ENCODE measurements at places on chromosomes 12 and 14.

DNA sequence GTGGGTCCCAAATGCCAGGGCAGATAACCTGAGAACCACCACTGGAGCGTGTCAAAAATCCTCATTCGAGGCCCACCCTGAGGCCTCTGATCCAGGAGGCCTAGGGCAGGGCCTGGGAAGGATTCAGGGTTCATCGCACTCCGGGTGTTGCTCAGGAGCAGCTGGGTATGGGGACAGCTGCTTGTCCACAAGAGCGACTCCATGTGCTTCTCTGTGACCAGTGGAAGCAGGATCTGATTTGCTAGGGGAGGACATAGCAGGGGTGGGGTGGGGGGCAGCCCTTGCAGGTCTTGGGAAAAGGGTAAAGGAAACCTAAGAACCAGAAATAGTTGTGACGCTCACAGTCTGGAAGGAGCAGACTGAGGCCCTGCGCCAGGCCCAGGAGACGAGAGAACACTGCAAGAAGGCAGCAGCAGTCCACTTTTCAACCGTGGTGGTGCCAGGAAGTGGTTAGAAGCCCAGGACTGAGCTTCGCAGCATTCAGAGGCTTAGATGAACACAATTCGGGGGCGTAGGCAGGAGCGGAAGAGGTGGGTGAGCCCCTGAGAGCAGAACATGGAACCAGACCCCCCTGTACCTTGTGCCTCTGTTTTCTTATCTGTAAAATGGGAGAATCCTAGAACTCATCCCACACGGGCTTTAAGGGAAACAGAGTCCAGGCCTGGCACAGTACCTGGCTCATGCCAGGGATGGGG lies 33.7 kb downstream of the ITPK1 start:
- DNase-seq: no peak

GRCh38 chr12:93376436-93377251 lies 1.1 kb upstream of the NUDT4 start:
- DNase-seq: peak; percentile 18

GRCh38 chr14:84707830-84708229 lies 822.1 kb upstream of the FLRT2 start:
- DNase-seq: no peak

DNA sequence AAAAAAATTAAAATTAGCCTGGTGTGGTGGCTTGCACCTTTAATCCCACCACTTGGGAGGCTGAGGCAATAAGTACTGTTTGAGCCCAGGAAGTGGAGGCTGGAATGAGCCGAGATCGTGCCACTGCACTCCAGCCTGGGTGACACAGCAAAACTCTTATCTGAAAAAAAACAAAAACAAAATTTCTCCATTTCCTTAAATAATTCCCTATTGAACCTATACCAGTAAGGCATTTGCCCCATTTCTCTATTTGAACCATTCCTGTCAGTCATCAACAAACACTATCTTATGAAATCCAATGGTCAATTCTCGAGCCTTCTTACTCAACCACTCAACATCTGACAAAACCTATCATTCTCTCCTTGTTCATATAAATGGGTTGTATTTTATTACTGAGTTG lies 14.7 kb downstream of the SLC2A14 start:
- DNase-seq: no peak

GRCh38 chr12:98748463-98748862 lies 103.4 kb downstream of the APAF1 start:
- no peak for DNase-seq

DNA sequence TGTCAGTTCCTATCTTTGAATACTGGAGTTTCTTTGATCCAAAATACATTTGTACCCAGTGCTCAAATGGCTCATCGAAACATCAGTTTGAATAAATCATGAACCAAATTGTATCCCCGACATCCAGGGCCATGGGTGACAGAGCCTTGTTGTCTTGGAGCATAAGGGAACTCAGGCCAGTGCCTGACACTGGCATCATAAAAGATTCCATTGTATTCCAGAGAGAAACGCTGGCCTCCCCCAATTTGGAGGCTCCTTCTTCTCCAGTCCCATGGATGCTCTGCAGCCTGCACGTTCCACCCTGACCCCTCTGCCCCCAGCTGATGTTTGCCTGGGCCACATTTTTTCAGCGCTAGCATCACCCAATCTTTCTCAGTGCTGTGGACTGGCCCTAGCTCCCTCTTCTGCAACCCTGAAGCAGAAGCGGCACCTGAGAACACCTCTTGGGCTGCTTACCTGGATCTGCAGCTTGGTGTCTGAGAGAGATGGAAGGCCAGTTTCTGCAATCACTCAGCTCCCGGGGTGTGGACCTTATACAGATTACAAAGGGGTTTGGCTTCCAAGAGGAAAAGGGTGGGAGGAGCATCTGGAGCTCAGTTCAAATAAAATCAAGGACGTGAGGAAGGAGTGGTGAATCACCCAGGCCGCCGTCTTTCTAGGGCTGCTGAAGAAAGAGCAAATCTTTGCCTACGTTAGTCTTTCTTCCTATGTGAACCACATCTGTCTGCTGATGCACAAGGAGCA lies at the start of gene RNASE1:
Gene RNASE1, minus strand, starts transcription at position 504 of the 744 bp plus-strand sequence. CDS start 776 bp downstream, outside the sequence.
- DNase-seq: peak; percentile 48

- no peak for DNase-seq
These were observed 31.4 kb upstream of the RAP1B start for GRCh38 chr12:68579254-68579653.

DNA sequence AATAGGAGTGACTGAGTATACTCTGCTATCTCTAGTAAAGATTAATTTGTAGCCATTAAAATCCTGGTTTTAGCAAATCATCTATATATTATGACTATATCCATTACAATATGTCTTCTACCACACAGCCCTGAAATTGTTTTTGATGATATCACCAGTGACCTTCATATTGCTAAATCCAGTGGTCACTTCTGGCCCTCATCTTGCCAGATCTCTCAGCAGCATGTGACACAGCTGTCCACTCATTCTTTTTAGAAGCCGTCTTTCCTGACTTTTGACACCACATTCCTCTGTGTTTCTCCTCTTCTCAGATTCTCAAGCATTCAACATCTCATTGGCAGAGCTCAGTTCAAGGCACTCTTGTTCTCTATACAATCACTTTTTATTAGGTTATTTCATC lies 54.9 kb downstream of the CPNE8 start:
- DNase-seq: no peak

- DNase-seq: no peak
These were observed 95.1 kb downstream of the LLPH start for GRCh38 chr12:66035288-66035966.

- DNase-seq: no peak
These were observed 45.8 kb downstream of the ATL1 start for GRCh38 chr14:50605766-50606165.

- DNase-seq: no peak
These were observed 86.0 kb upstream of the BCL11B start for GRCh38 chr14:99357916-99358390.

DNA sequence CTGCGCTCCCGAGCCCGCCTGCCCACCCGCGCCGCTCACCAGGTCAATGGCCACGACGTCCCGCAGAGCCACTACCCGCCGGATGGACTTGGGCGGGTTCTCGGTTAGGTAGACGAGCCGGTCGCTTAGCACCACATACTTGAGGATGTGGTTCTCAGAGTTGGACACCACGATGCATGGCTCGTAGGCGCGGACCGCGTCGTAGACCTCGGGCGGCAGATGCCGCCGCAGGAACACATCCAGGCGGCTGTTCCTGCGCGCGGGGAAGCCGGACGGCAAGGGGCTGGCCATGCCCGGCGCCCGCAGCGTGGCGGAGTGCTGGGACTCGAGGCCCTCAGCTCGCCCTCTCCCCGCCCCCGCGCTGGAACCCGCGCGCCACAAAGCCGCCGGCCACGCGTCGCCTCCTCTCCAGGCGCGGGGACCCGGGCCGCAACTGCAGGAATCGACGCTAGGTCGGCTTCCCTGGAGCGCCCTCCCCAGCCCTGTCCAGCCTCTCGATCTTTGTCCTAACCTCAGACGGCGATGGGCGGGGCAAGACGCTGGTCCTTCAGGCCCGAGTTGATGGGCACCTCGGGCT lies at the start of gene C12orf56:
Gene C12orf56, minus strand, starts transcription at position 484 of the 577 bp plus-strand sequence. Its CDS starts 193 bp downstream, at position 291.
- DNase-seq: no peak

GRCh38 chr12:91264178-91264577 lies 81.6 kb upstream of the DCN start:
- DNase-seq: no peak

- no peak for DNase-seq
These were observed 173.5 kb upstream of the KRR1 start for GRCh38 chr12:75684678-75685616.

DNA sequence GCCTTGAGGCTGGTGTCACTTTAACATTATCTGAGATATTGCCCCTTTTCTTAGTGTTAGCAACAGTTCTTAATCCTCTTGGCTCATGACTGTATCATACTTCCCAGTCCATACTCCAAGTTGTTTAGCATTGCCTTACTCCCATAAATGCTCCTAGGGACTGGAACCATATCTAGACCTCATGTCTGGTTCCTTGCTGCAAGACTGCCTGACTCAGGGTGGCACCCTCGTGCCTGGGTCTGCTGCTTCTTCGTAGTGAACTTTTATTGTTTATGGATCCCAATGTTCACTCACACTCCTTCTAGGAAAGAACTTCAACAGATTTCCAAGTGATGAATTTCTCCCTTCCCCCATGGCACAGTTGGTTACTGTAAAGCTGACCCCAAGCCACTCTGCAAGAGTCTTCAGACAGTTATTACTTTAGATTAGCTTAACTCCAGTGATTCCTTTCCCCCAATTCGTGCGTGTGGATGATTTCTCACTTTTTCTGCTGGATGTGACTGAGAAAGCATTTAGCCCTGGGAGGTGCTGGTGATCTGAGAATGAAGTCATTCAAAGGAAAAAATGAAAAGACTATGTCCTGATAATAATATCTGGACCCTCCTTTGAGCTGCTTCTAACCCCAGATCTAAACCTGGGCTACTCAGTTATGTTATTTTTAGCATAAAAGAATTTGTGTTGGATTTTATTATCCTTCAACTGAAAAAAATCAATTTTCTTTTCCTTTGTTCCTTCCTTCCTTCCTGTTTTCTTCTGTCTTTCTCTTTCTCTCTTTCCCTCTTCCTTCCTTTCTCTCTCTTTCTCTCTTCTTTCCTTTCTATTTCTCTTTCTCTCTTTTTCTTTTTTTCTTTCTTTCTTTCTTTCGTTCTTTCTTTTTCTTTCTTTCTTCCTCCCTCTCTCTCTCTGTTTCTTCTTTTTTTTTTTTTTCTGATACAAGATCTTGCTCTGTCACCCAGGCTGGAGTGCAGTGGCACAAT lies 47.5 kb upstream of the PPP1R12A start:
- DNase-seq: no peak

DNA sequence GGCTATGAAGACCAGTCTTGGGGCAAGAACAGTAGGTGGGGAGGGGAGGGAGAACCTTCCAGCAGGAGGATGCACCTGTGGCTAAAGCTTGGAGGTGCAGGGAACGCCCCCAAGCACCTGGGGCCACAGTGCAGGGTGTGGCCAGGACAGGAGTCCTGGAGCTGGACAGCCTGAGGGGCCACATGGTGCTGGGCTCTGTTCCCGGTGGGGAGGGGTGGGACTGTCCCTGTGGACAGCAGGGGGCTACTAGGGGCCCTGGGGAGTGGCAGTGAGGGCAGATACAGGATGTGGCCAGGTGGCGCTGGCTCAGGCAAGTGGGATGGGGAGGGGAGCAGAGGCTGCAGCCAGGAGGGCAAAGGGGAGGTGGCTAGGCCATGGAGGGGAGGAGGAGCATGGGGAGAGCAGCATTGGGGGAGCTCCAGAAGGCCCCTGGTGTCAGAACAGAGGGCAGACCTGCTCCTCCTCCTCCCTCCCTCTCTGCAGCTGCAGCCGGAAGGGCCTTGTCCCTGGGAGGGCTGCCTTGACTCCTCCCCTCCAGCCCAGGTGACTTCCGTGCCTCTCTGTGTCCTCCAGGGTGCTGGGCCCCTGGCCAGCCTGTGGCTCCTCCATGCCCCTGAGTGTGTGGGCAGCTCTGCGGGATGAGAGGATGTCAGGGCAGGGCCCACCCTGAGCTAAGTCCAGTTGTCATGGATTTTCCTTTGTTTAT lies 68.4 kb upstream of the DLK1 start:
- no peak for DNase-seq

- DNase-seq: peak; percentile 15
These were observed 488 bp upstream of the KIF5A start for GRCh38 chr12:57549203-57549908.

DNA sequence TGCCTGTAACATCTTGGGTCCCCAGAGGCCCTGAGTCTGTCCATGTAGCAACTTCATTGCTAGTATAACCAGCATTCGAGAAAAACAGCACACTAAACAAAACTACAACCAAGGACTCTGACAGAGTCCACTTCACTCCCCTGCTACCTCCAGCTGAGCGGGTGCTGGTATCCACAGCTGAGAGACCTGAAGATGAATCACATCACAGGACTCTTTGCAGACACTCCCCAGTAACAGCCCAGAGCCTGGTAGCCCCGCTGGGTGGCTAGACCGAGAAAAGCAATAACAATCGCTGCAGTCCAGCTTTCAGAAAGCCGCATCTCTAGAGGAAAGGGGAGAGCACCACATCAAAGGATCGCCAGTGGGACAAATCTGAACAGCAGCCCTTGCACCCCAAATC lies 9.0 kb upstream of the IQSEC3 start:
- DNase-seq: no peak

GRCh38 chr12:56760460-56760859 lies 2.7 kb upstream of the HSD17B6 start:
- DNase-seq: no peak

DNA sequence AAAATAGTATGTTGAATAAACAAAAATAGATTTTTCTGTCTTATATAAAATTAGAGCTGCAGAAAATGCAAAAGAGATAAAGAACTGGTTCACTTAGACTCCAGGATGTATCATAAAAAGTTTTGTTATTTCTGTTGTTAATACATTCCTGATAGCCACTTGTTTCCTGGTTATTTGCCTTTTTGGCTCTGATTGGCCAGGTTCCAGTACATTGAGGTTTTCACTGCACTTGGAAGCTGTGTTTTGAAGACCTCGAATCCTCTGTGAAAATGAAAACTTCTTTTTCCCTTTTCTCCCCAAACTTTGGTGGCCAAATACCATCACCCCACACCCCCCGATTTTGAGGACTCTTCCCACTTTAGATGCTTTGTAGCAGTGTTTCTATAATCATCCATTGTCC lies 525.3 kb downstream of the MED13L start:
- DNase-seq: no peak

DNA sequence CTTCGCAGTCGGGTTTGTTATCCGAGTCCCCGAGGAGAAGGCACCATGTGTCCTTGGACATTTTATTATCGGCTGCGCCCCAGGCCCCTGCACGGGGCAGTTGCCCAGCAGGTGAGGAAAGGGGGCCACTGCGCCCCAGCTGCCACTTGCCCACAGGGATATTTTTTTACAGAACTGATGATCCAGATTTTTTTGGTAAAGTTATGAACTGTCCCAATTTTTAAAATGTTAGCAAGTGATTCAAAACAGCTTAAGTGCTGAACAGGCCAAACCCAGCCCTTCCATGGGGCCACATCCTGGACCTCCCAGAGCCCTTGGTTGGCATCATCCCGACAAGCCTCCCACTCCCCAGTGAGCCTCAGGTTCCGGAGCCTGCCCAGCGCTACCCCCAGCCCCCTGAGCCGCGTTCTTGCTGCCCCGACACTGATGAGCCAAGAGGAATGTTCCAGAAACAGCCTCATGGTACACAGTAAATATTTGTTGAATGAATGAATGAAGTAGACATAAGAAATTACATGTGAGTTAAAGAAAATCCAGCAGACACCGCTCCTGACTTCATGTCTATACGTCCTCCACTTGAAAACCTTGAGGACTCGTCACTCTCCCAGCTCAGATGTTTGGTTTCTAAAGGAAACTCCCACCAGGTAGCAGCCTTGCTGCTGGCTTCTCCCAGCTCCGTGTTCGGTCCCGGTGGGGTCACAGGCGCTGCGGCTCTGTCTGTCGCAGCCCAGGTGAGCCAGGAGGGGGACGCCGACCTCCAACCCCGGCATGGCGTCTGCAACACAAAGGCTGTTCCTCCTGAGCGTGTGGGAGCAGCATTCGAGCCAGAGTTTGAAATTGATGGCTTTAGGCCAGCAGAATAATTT lies 88.5 kb downstream of the ADGRD1 start:
- no peak for DNase-seq

All from anterior cingulate cortex (tissue), 58 donors.